Left ventricle myocardium inferior (tissue), 1 donor: ENCODE measurements at places on chromosomes 16 and 17.

- no peaks in the 10 kb centered on the region for H3K36me3 ChIP-seq
- no peak overlapping the region for H3K4me3 ChIP-seq
- H3K4me1 ChIP-seq, result no peaks in the 10 kb centered on the region
- DNase-seq, result no peak
- H3K27ac ChIP-seq, result no peak overlapping the region
Observed at GRCh38 chr16:10245002-10245401, 62.8 kb upstream of the GRIN2A start.

DNA sequence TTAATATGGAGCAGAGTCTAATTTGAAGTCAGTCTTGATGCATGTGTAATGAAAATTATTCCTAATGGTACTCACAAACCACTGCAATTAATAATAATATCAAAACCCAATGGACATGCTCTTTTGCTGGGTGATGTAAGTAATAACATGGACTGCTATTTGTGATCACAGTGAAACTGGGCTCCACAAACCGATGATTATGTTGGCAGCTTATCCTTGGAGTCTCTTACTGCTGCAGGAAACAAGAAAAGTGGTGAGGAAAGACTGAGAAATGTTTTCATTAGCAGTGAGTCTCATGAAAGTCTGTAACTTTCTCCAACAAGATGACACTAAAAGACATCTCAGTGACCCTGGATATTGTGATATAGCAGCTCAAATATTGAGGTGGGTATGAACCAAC is 45.2 kb downstream of the TMEM100 start:
- H3K36me3 ChIP-seq, result no peaks in the 10 kb centered on the region
- H3K27me3 ChIP-seq, result peaks cover 22% of the 10 kb centered on the region
- DNase-seq, result no peak
- H3K4me3 ChIP-seq, result no peak overlapping the region
- no peaks in the 10 kb centered on the region for H3K4me1 ChIP-seq

DNA sequence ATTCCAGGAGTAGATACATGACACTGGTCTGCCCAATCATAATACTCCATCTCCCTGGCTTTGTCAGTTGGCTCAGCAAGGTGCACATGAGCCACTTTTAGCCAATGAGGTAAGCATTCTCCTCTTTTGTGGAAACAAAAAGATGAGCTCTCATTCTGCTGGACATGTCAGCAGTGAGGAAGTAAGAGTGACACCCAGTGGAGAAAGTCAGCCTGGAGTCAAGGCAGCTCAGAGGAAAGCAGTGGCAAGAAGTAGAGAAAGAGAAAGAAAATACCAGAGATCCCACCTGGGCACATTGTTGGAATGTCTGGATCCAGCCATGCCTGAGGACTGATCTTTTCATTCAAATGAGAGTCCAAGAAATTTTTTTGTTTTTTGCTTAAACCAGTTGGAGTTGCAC is 496.9 kb upstream of the C16orf82 start:
- no peak overlapping the region for H3K4me3 ChIP-seq
- no peaks in the 10 kb centered on the region for H3K36me3 ChIP-seq
- H3K4me1 ChIP-seq, result no peaks in the 10 kb centered on the region
- H3K27me3 ChIP-seq, result peaks cover 8% of the 10 kb centered on the region
- no peak for DNase-seq
- no peak overlapping the region for H3K27ac ChIP-seq

DNA sequence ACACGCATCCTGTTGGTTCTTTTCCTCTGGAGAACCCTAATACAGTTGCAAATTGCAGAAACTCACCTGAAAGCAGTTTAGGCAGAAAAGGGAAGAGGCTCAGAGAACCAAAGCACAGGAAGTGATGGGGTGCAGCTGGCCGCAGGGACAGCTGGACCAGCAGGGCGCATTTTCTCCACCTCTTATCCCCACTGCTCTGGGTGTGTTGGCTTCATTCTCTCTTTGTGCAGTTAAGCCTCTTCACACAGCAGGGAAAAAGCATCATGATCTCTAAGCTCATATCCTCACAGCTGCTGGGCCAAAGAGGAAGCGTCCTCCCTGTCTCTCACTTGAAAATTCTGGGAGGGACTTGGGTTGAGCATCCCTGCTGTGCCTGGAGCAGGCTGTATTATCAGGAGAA is 20.0 kb upstream of the LRRC75A start:
- no peak for DNase-seq
- H3K27me3 ChIP-seq, result peaks cover 9% of the 10 kb centered on the region
- H3K4me1 ChIP-seq, result peaks cover 10% of the 10 kb centered on the region
- no peak overlapping the region for H3K27ac ChIP-seq

DNA sequence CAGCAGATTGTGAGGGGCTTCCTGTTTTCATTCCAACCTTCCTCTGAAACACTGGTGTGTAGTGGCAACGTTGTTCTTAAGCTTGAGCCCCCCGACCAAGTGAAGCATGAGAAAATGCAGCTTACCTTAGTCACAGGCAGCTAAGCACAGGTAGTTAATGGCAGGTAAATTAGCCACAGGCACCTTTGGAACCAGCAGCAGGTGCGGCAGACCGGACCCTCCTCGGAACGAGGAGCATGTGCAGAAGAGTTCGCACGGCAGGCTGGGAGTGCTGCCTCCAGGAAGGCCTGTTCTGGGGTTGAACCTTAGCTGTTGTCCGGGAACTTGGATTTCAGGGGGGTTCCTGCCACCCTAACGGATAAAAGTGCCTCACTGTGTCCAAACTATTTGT is 7.2 kb upstream of the IRF8 start:
- H3K27me3 ChIP-seq, result peaks cover 83% of the 10 kb centered on the region
- no peak overlapping the region for H3K4me3 ChIP-seq
- DNase-seq, result no peak

- no peak for DNase-seq
- H3K36me3 ChIP-seq, result no peaks in the 10 kb centered on the region
- no peak overlapping the region for H3K4me3 ChIP-seq
- no peaks in the 10 kb centered on the region for H3K4me1 ChIP-seq
- no peak overlapping the region for H3K27ac ChIP-seq
Observed at GRCh38 chr16:57723170-57723569, 12.4 kb upstream of the KATNB1 start.

DNA sequence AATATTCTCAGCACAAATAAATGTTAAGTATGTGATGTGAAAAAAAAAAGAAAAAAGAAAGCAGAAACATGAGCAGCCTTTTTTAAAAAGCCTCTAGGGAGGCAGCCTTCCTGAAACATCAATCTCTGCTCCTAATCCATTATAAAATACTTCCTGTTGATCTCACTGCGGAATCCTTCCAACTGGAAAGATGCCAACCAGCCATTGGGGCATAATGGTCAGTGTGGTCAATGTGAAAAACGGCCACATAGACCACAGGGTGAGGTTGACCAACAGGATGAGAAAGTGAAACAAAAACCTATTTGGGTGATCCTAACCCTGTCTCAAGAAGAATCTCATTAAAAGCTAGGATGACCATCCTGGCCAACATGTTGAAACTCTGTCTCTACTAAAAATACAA is 26.1 kb upstream of the ABCA8 start:
- no peak for DNase-seq
- peaks cover 24% of the 10 kb centered on the region for H3K36me3 ChIP-seq
- no peaks in the 10 kb centered on the region for H3K27me3 ChIP-seq
- peaks cover 5% of the 10 kb centered on the region for H3K4me1 ChIP-seq

GRCh38 chr17:8056232-8056975 is 17.5 kb downstream of the ALOX15B start:
- no peaks in the 10 kb centered on the region for H3K36me3 ChIP-seq
- no peak overlapping the region for H3K4me3 ChIP-seq
- no peak for DNase-seq
- H3K4me1 ChIP-seq, result no peaks in the 10 kb centered on the region

- peaks cover 52% of the 10 kb centered on the region for H3K36me3 ChIP-seq
- H3K4me1 ChIP-seq, result peaks cover 27% of the 10 kb centered on the region
- no peaks in the 10 kb centered on the region for H3K27me3 ChIP-seq
- no peak overlapping the region for H3K4me3 ChIP-seq
- no peak for DNase-seq
- H3K27ac ChIP-seq, result no peak overlapping the region
Observed at GRCh38 chr17:64491034-64491860, 5.6 kb downstream of the POLG2 start.

DNA sequence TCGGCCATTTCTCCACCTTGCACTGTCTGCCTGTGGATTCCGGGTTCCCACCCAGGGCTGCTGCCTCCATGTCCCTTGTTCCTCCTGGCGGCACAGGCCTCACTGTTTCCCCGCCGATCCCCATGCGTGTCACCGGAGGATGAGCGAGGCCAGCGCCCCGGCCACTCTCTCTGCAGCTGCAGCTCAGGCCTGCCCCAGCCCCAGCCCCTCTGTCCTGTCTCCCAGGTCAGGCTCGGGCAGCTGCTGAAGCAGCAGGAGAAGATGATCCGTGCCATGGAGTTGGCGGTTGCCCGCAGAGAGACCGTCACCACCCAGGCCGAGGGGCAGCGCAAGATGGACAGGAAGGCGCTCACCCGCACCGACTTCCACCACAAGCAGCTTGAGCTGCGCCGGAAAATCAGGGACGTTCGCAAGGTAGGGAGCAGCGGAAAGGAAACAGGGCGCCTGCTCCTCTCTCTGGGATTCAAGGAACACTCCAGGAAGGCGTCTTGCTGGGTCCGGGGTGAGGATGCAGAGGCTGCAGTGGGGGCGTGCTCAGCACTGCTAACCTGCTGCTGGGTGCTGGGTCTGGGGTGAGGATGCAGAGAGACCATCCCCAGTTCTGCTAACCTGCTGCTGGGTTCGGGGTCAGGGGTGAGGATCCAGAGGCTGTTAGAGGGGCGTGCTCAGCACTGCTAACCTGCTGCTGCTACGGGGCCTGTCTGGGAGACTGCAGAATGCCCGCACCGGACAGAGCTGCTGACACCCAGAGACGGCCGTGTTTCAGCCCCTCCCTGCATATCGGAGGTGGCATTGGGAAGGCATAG is 6.1 kb upstream of the GAA start:
- no peaks in the 10 kb centered on the region for H3K4me1 ChIP-seq
- H3K27ac ChIP-seq, result no peak overlapping the region
- H3K4me3 ChIP-seq, result no peak overlapping the region
- H3K36me3 ChIP-seq, result no peaks in the 10 kb centered on the region
- no peaks in the 10 kb centered on the region for H3K27me3 ChIP-seq
- DNase-seq, result no peak
